ENCODE measurements at places on chromosomes 16 and 17.

GRCh38 chr17:53950858-53951250 is 128.1 kb downstream of the KIF2B start:
- no peak for DNase-seq

DNA sequence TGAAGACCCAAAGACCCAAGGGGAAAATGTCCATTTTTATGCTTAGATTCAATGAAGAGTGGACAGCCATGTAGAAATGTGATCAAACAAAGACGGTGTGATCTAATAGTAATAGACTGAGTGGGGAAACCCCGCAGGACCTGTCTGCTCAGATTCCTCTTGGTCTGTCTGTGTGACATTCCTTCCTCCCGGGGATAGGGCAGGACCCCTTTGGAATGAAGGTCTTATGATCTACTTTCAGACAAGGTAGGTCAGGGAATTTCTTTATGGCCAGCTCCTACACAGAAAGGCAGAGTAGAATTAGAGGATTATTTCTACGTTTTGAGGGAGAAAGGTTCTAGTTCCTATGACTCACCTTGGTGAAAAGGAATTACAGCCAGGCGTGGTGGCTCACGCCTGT is 267.6 kb downstream of the STX8 start:
- DNase-seq, result no peak

- no peak for DNase-seq
These were observed 29.1 kb downstream of the CRHR1 start for GRCh38 chr17:45813048-45813725.

DNA sequence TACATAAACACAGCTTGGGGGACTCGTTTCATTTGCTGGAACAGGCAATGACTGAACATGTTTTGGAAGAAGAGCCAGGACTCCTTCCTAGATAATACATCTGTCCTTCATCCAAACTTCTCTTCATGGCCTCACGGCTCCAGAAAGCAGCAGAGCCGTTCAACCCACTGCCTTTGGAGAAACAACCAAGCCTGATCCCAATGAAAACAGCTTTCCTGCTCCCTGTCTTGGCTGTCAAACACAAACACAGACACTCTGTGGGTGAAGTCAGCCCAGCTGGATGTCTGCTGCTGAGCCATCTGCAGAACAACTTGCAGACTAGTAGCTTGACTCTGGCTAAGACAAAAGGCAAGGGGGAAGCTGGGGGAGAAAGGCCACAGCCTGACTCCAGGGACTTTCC is 345.1 kb upstream of the PSMD7 start:
- DNase-seq, result no peak
